ENCODE measurements at places on chromosomes 2 and 18. TPM values are rescaled to one million over a fixed set of nuclear protein-coding genes. Genes with fewer than 3 reads are reported as not detected.
A peak's percentile ranks its signal among the peaks of the same experiment; 100 is the strongest.

DNA sequence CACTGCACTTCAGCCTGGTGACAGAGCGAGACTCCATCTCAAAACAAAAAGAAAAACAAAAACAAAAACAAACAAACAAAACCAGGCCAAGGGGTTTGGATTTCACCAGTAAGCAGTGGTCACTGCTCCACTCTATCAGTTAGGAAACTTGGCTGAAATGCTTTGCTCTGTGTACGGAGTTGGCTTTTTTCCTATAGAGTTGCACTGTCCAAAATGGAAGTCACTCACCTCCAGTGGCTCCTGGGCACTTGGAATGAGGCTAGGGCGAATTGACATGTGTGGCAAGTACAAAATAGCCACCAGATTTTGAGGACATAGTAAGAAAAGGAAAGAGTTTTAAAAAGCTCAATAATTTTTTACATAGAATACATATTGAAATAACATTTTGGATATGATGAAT, 228.7 kb downstream of the LOXHD1 start:
- no peak overlapping the region for H3K27ac ChIP-seq
- no peaks in the 10 kb centered on the region for H3K4me1 ChIP-seq
- no peak for DNase-seq
- no peaks in the 10 kb centered on the region for H3K27me3 ChIP-seq

DNA sequence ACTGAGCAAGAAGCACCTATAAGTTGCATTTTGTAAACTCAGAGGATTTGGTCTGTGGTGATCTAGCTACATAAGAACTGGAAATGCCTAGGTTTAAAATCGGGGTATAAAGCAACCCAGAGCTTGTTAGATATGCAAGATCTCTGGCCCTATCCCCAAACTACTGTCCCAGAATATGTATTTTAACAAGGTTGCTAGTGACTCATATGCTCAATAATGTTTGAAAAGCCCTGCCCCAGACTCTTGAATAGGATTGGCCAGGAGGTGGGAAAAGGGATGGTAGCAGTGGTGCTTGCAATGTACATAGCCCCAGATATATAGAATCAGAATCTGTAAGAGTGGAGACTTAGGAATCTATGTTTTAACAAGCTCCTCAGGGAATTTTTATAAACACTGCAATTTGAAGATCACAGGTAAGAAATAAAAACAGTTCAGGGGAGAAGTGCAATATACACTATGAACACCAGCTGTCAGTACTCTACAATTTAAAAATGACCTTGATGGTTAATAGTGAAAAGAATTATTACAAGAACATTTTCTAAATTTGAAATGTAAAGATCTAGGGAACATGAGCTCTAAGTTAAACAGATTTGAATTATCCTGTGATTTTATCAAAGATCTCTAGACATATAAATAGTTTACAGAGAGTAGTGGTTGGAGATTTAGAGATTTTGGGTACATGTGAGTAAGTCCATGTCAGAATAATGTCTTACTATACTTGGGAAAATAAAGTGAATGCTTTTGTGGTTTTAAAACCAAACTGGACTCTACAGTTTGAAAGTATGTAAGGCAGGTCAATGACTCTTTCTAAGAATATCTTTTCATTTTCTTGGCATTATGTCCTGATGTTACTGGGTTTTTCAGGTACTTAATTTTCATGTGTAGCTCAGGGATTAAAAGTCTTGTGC, 7.7 kb upstream of the MMADHC start:
- no peaks in the 10 kb centered on the region for H3K4me1 ChIP-seq
- no peak overlapping the region for H3K27ac ChIP-seq
- DNase-seq = no peak
- no peaks in the 10 kb centered on the region for H3K36me3 ChIP-seq
- no peaks in the 10 kb centered on the region for H3K27me3 ChIP-seq

DNA sequence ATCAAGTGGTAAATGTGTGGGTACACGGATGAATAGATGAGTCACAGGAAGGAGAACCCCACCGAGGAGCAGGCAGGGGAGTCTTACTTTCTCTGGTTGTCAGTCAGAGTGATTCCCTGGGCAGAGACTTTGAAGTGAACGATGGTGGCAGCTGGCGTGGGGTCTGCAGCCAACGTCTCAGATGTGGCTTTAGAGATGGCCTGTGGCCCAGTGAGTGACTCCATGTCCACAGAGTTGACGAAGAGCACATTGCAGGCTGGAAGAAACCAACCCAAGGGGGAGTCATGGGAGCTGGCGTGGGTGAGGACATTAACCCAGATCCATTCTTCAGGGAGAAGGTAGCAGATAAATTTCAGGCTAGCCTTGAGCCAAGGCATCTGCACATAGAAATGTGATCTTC, 193.1 kb downstream of the TNS1 start:
- peaks cover 90% of the 10 kb centered on the region for H3K36me3 ChIP-seq
- H3K27ac ChIP-seq = no peak overlapping the region
- no peak for DNase-seq
- peaks cover 22% of the 10 kb centered on the region for H3K4me1 ChIP-seq

DNA sequence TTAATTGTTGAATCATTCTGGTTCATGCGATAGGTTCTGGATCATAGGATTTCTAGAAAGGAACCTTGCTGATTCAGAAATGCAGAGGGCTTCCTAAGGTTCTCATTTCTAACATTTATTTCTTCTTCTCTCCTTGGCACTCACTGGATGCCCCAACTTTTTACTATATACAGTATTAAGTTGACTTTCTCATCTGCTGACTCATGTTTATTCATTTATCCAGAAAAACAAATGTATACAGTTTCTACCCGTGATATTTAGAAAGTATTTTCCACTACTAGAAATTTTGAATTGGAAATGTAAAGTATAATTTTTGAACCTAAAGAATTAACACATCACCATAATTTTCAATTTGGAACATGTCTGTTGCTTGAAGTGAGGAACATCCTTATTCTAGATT, 32.2 kb upstream of the OTX1 start:
- no peaks in the 10 kb centered on the region for H3K27me3 ChIP-seq
- no peak for DNase-seq
- H3K27ac ChIP-seq = no peak overlapping the region
- H3K4me1 ChIP-seq = no peaks in the 10 kb centered on the region
- no peak overlapping the region for H3K4me3 ChIP-seq

DNA sequence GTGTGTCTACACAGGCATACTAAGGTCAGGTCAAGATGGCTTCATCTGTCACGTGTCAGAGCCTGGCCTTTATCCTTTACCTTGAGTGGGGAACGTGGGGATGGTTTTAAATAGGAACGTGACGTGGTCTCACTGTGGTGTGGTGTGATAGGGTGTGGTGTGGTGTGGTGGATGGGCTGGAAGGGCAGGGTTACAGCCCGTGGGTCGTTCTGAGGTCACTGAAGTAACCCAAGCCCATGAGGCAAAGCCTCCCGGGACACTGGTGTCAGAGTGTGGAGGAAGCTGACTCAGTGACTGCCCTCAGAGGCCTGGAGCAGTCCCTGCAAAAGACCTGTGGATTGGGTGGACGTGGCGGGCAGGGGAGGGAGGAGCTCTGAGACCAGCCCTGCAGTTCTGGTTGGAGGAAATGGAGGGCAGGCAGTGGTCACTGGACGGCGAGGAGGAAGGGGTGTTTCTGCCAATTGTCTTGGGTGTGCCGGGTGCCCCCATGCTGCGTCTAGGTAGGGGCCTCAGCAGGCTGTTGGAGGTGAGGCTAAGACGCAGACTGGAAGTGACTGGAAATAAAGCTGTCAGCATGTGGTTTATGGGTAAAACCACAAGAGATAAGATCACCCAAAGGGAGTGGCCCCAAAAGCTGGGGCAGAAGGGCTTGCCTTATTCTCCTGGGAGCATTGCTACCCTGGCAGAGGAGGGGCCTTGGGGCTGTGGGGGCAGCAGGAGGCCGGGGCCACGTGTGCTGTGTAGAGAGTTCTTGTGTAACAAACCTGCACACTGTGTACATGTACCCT, 84.8 kb downstream of the SH3RF3 start:
- DNase-seq = peak; percentile 57
- no peak overlapping the region for H3K27ac ChIP-seq
- peaks cover 52% of the 10 kb centered on the region for H3K4me1 ChIP-seq
- H3K36me3 ChIP-seq = no peaks in the 10 kb centered on the region

MOGAT1 gene
- total RNA-seq = 3.2 TPM

SH3RF3 gene
- total RNA-seq = 5.7 TPM

KLHL29 gene
- total RNA-seq = 12.9 TPM

ONECUT2 gene
- total RNA-seq = 0.03 TPM

REG1B gene
- not detected for total RNA-seq

HOXD12 gene
- not detected for total RNA-seq

FEZ2 gene
- 44.0 TPM for total RNA-seq
